ENCODE measurements at places on chromosomes 6 and 20. TPM values are rescaled to one million over a fixed set of nuclear protein-coding genes. Genes with fewer than 3 reads are reported as not detected.

LY6G6F gene
- not detected for total RNA-seq

- H3K27ac ChIP-seq: peak overlapping the region; percentile 93
- H3K27me3 ChIP-seq: no peaks in the 10 kb centered on the region
- no peak overlapping the region for H3K4me3 ChIP-seq
- H3K4me1 ChIP-seq: peaks cover 28% of the 10 kb centered on the region
- H3K36me3 ChIP-seq: no peaks in the 10 kb centered on the region
Observed at GRCh38 chr20:1320902-1321653, 7.9 kb downstream of the SDCBP2 start.

DNA sequence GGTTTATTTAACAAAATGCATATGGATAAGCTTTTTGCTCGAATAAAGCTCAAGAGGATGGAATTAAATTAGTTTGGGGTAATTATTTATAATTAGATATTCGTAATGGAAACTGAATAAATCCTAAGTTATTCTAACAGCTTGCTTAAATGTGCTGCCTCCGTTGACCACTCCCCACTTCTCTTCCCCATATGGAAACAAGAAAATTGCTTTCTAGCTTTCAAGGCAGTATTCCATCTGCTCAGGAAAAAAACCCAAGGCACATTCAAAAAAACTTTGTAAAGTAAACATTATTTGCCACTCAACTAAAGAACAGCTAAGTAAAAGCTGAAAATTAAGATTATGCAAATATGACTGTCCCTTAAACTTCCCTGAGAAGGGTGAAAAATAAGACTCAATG lies 369.2 kb downstream of the HAO1 start:
- H3K4me3 ChIP-seq: no peak overlapping the region
- no peak overlapping the region for H3K27ac ChIP-seq
- H3K4me1 ChIP-seq: no peaks in the 10 kb centered on the region
- no peaks in the 10 kb centered on the region for H3K27me3 ChIP-seq

GRCh38 chr20:3732327-3733118 lies at the start of gene HSPA12B:
Gene HSPA12B (plus strand): TSS chr20:3732685. CDS start chr20:3738675, 5,990 bp downstream.
- peak within 1 kb of the TSS; percentile 67 for H3K27ac ChIP-seq
- peak within 1 kb of the TSS; percentile 64 for H3K4me3 ChIP-seq
- peaks cover 4% of the 10 kb centered on the region for H3K27me3 ChIP-seq
- no peaks in the 10 kb centered on the region for H3K36me3 ChIP-seq
- H3K4me1 ChIP-seq: no peaks in the 10 kb centered on the region
- DNase-seq: peak; percentile 51

DNA sequence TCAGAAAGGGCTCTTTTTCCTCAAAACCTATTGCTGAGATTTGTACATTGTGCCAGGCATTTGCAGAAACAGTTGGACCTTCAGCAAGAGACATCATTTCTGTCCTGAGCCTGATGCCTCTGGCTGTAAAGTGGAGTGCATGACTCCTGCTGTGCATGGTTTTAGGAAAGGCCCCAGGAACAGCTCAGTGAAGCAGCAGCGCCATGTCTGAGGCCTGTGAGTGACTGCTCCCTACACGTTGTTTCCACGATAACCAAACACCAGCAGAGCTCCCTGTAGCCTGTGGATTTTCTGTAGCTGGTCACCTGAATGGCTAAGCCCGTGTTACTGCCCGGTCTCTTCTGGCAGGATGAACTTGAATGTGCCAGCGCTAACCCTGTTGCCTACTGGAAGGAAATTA lies 232.5 kb downstream of the TFAP2C start:
- H3K4me3 ChIP-seq: no peak overlapping the region
- no peaks in the 10 kb centered on the region for H3K4me1 ChIP-seq
- no peak for DNase-seq
- H3K36me3 ChIP-seq: no peaks in the 10 kb centered on the region

DNA sequence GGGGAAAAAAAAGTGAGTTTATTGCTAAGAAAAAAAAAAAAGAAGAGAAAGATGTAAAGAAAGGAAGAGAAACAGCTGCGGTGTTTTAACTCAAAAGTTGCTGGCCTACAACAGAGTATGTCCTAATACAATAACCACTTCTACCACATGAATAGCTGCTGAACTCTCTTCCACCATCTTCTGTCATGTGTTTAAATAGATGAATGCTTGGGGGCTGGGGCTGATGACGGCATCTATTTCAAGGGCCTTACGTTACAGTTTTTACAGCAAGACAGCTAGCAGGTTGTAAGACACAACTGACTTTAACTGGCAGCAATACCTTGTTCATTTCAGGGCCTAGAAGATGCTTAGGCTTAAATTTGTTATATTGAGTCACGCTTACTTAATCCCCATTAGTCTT lies 50.4 kb downstream of the MAP3K7 start:
- no peaks in the 10 kb centered on the region for H3K36me3 ChIP-seq
- H3K27ac ChIP-seq: no peak overlapping the region
- no peaks in the 10 kb centered on the region for H3K4me1 ChIP-seq
- H3K4me3 ChIP-seq: no peak overlapping the region

- no peak overlapping the region for H3K4me3 ChIP-seq
- H3K27ac ChIP-seq: no peak overlapping the region
- H3K36me3 ChIP-seq: no peaks in the 10 kb centered on the region
- no peaks in the 10 kb centered on the region for H3K27me3 ChIP-seq
- DNase-seq: no peak
Observed at GRCh38 chr6:54916858-54917257, 70.3 kb downstream of the FAM83B start.
